Caco-2 (cell line): ENCODE measurements at places on chromosomes 6 and 20.

DNA sequence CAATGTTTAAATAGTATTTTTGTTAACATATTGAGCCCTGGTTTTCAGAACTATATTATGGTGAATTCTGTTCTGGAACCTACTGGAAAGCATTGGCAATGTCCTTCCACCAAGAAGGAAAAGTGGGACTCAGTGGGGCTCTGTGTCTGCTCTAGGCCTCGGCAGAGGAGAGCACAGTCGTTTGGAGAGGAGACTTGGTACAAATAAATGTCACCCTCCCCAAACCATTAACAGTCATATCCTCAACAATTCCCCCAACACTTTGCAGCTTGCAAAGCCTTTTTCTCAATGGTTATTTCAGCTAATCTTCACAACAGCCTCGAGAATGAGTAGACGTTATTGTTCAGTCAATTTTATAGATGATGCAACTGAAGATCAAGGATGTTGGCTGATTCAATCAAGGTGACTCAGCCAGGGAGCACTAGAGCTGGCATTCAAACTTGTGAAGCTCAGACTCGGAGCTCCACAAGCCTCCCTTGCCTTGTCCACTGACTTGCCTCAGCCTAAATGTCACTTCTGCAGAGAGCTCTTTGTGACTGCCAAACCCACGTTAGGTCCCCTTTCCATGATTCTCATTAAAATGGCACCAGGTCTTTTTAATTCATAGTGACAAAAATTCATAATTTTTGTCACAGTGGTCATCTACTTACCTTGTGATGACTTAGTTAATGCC lies 60.6 kb downstream of the TOX2 start:
- DNase-seq, result no peak

GRCh38 chr20:61980647-61981583 lies 84.8 kb downstream of the TAF4 start:
- DNase-seq, result peak; percentile 63

- DNase-seq, result no peak
Measured at GRCh38 chr6:138580801-138581200, 81.5 kb upstream of the NHSL1 start.

- no peak for DNase-seq
Measured at GRCh38 chr6:159919011-159919511, 28.3 kb downstream of the MAS1 start.

GRCh38 chr6:39806278-39806677 lies 14.1 kb downstream of the DAAM2 start:
- no peak for DNase-seq
